Islet precursor cell (in vitro differentiated cells): ENCODE measurements at places on chromosomes 16 and 17.

GRCh38 chr17:47803201-47803600, 18.4 kb downstream of the OSBPL7 start:
- peak; percentile 50 for DNase-seq

- DNase-seq: no peak
Observed at GRCh38 chr17:76528528-76529223, 8.8 kb downstream of the CYGB start.

DNA sequence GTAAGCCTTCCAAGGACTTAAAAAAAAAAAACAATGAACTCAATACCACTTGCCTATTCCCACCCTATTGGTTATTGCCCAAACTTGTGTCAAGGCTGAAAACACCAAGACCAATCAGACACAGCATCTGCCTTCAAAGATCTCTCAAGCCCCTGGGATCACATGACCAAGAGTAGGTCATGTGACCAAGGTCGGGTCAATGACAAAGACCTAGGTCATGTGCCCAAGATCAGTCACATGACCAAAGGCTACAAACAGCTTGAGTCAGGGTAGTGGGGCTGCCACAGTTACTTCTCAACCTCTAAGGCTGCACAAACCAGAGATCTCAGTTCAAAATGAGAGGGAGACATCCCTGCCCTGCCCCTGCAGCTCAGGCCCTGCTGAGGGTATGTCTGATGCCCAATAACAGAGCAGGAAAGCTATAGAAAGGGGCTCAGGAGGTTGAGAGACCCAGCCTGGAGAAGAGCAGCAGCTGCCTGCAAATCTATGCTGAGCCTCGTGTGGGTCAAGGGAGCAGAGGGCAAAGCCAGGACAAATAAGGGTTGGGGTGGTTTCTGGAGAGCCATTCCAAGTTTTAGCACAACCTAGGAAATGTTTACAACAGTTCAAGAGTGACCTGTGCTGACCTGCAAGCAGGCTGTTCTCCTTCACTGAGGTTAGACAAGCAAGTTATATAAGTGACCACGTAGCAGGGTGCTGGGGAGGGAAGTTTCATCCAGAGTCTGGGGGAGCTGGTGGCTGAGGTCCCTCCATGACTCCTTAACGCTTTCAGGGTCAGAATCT, 48.8 kb downstream of the PIMREG start:
- DNase-seq: no peak

DNA sequence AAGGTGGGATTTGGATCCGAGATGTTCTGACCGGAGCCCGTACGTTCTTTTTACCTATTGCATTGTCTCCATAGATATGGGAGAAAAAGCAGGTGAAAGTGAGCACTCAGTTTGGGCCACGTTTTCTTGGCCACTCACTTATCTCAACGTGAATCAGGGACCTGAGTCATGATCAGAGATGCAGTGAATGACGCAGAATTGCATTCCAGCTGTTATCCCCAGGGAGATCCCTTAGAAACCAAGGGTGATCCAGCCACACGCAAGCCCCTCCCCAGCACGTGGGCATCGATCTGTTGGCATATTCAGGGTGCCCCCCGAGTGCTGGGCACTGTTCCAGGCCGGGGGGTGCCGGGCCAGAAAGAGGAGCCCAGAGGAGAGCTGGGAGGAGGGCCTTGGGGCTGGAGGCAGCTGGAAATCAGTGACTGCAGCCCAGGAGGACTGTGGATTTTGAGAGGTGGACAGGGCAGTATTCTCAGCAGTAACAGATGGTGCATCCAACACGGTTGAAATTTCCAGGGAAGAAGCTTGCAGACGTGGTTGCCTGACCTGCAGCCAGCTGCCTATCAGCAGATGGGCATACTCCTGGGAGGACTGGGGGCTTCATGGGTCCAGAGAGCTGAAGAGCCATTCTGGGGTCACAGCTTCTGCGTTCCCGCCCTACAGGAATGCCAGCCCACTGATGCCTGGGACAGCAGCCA, 87.2 kb upstream of the CACNG5 start:
- DNase-seq: no peak

DNA sequence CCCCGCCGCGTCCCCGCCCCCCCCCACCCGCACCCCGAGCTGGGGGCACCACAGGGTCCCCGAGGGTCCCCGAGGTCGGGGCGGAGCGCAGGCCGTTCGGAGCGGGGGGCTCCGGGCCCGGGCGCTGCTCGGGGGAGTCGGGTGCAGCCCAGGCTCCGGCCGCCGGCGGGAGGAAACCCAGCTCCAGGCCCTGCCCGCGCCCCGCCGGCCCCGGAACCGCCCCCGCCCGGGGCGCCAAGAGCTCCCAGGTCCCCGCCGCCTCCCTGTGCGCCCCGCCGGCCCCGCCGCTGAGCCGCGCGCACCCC, 33.2 kb upstream of the RPH3AL start:
- DNase-seq: no peak

- DNase-seq: no peak
Observed at GRCh38 chr16:87276091-87276701, 41.0 kb downstream of the C16orf95 start.

GRCh38 chr16:53937161-53937880, 233.4 kb downstream of the FTO start:
- no peak for DNase-seq

DNA sequence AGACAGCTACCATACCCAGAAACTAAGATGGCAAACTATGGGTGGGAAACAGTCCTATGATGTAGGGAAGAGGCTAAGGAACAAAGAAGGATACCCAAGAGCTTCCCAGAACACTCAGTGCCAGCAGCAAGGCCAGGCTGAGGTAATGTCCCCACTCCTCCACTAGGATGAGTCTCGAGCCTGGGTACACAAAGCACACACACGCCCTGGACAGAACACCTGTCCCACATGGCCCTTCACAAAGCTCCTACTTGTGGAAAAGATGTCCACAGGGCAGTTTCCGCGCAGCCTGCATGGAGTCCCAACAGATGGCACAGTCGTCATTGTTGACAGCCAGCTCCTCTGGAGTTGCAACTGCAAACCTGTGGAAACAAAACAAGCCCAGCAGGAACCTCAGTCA, 23.9 kb downstream of the AMFR start:
- peak; percentile 69 for DNase-seq

DNA sequence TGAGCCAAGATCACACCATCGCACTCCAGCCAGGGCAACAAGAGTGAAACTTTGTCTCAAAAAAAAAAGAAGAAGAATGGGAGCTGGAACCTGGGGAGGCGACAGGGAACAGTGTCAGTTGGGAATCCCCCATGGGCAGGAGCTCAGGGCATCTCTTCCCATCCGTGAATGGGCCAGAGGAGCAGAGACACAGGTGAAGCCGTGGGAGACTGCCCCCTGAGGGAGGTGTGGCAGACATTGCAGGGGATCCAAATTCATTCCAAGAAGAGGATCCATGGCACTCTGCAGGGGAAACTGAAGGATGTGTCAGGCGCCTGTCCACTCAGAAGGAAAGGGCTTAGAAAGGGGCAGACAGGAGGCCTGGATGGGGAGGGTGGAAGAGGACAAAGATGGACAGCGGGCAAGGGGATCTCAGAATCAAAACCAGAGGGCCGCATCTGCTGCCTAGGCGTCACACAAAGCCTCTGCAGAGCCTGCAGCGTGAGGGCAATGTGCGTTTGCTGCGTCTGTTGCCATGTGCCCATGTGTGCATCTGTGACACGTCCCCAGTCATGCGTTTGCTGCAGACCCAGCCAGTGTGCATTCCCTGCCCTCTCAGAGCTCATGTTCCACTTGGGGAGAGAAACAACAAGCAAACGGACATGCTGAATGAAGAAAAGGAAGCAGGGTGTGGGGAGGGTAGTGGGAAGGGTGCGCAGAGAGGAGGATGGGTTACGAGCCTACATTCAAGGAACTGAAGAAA, 30.6 kb upstream of the TNRC6C start:
- DNase-seq: peak; percentile 53

GRCh38 chr16:25370541-25370940, 112.9 kb upstream of the ZKSCAN2 start:
- no peak for DNase-seq

- DNase-seq: no peak
Observed at GRCh38 chr16:47644661-47645060, 183.5 kb downstream of the PHKB start.
